ENCODE measurements at places on chromosomes 12 and 14. TPM values are rescaled to one million over a fixed set of nuclear protein-coding genes. Genes with fewer than 3 reads are reported as not detected.
A peak's percentile ranks its signal among the peaks of the same experiment; 100 is the strongest.

The KRT75 gene
- total RNA-seq: not detected

The TBX3 gene
- total RNA-seq: 0.91 TPM

The PMCH gene
- total RNA-seq: not detected

- no peak overlapping the region for H3K4me3 ChIP-seq
- H3K27ac ChIP-seq: peak overlapping the region; percentile 2
- no peak for DNase-seq
Observed at GRCh38 chr14:72714094-72714493, 179.8 kb downstream of the DPF3 start.

- no peak overlapping the region for H3K27ac ChIP-seq
- H3K4me1 ChIP-seq: no peaks in the 10 kb centered on the region
- H3K27me3 ChIP-seq: no peaks in the 10 kb centered on the region
- H3K36me3 ChIP-seq: no peaks in the 10 kb centered on the region
- H3K4me3 ChIP-seq: no peak overlapping the region
- DNase-seq: no peak
Observed at GRCh38 chr12:20950248-20950647, 139.7 kb downstream of the SLCO1B3 start.

All from neural crest cell (in vitro differentiated cells).